Activated CD4-positive, alpha-beta T cell treated with anti-CD3 and anti-CD28 coated beads for 4 hours (primary cell): ENCODE measurements at places on chromosomes 11 and 22.

GRCh38 chr11:17479284-17480214 lies 2.9 kb upstream of the ABCC8 start:
- DNase-seq = no peak

DNA sequence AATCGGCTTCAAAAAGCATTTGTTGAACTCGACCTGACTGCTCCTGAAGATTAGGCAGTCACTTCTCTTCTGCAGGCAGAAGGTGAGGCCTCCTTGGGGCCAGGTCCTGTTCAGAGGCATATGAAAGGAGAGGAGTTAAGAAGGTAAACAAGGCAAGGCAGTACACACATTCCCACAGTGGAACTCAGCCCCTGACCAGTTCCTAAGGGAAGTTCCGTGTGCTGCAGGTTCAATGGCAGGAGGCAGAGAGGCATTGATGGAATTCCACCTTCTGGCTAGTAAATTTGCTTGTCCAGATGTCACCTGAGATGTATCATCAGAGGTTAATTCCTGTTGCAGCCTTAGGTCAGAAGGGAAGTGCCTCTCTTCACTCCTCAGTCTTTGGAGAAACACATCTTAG lies 337.0 kb upstream of the MTNR1B start:
- no peak for DNase-seq

DNA sequence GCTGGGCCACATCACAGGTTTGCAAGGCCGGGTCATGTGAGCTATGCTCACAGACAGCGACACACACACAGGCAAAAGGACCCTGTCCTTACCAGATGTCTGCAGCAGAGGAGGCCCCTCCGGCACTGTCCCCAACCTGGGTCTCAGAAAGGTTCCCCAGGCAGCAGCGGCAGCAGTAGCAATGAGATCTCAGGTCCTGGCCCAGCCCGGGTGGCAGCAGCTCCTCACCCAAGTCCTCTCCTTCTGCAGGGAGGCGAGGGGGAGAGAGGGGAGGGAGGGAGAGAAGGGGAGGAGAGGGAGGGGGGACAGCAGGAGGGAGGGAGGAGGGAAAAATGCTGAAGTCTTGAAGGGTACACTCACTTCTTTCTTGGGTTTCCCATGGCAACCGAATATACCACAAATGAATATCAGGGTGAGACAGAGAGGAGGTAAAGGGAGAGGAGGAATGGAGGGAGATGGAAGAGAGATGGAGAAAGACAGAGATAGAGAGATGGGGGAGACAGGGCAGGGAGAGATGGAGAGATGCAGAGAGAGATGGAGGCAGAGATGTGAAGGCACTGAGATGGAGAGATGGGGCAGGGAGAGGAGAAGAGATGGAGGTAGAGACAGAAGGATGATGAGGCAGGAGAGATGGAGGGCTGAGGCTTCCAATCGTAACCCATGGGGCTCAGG lies 9.5 kb downstream of the ELFN2 start:
- DNase-seq = no peak

DNA sequence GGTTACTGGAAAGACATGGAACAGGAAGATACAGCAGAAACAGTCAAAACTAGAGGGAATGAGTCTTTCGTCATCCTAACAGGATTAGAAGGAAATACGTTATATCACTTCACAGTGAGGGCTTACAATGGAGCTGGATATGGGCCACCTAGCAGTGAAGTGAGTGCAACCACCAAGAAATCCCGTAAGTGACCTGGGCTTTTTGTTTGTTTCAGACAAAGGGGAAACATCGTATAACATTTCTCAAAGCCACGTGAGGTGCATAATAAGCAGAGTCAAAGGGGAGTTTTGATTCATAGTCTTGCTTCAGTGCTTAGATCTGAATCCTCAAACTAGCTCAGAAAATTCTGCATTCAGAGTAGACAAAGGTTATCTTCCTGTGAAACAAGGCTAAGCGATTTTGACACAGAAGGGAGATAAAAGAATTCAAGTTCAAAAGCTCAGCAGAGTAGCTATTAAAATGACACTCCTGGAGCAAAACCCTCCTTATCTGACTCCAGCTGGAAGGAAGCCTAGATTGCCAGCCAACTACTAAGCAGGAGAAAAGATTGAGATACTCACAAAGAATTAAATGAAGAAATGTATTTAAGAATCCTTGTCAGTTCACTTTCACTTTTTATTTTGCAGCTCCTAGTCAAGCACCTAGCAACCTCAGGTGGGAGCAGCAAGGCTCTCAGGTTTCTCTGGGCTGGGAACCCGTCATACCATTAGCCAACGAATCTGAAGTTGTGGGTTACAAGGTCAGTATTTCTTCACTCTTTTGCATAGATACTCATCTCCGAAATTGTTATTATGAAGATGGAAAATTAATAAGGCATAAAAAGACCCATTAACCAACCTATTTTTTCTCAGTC lies 346.4 kb upstream of the ARHGAP42 start:
- DNase-seq = no peak

DNA sequence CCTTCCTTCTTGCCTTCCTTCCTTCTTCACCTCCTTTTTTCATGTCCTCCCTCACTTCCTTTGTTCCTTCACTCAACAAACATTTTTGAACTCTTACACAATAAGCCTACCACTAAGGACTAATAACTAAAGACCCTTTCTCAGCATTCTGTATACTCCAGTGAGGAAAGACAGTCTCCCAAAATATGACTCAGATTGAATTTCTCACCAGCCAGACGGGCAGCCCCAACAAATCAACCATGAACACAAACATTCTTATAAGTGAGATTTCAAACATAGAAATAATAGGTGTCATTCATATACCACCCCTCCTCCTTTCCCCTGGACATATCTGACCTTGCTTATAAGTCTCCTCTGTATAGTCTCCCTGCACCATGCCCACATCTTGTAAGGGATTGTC lies 1079.7 kb downstream of the OPCML start:
- no peak for DNase-seq

DNA sequence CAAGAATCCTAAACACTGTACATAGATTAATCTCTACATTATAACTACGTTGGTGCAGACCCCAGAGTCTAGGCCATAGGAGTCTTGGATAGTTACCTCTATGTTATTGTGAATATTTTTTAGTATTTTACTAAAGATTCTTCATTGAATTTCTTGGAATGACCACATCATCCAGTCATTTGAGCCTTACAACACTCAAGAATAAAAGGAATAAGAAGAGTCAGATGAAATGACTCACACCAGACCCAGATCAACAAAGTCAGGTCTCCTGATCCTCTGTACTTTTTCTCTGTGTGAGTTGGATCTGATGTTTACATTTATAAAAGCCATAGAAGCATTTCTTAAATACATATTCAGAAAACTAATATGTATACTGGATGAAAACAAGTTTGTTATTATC lies 179.2 kb upstream of the ARHGAP20 start:
- DNase-seq = no peak

GRCh38 chr22:30903876-30904460 lies 64.6 kb downstream of the MORC2 start:
- no peak for DNase-seq

DNA sequence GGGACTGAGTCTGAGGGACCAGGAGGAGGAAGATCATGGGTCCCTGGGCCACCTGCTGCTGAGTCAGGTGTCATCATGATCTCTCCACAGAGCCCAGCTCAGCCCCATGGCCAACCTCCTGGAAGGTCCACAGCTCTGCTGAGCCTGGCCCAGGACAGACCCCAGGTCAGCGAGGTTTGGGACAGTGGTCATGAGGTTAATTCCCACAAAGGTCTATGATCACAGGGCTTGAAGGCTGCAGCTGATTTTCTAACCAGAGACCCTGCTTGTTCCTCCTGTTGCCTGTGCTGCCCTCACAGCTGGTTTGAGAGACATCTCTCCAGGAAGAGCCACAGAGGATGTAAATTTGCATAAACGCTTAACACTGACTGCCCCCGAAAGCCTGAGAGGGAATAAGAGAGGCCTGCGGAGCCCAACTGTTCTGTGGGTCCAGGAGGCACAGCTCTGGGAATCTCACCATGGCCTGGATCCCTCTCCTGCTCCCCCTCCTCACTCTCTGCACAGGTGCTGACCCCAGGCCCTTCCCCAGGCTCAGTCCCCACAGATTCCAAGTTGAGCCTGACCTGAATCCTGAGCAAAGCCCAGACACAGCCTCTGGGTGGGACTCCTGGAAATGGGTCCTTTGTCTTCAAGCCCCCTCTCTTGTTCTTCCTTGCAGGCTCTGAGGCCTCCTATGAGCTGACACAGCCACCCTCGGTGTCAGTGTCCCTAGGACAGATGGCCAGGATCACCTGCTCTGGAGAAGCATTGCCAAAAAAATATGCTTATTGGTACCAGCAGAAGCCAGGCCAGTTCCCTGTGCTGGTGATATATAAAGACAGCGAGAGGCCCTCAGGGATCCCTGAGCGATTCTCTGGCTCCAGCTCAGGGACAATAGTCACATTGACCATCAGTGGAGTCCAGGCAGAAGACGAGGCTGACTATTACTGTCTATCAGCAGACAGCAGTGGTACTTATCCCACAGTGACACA lies 102.8 kb downstream of the GGTLC2 start:
- no peak for DNase-seq

DNA sequence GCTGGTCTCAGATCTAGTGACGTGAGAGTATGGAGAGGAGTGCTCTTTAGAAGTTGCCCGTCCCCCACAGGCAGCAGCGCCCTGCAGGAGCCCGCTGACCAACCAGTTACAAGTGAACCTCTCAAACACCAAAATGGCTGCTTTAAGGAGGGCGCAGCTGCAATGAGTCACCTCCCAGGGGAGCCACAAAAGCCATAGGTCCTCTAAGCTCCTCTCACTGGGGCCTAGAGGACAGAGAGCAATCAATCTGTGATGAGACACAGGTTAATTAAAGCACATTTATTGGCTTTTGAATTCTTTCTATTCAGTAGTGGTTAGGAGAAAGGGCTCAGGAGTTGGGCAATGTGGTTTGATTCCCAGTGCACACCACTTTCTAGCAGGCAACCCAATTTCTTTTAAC lies 15.5 kb upstream of the RAPSN start:
- DNase-seq = no peak

DNA sequence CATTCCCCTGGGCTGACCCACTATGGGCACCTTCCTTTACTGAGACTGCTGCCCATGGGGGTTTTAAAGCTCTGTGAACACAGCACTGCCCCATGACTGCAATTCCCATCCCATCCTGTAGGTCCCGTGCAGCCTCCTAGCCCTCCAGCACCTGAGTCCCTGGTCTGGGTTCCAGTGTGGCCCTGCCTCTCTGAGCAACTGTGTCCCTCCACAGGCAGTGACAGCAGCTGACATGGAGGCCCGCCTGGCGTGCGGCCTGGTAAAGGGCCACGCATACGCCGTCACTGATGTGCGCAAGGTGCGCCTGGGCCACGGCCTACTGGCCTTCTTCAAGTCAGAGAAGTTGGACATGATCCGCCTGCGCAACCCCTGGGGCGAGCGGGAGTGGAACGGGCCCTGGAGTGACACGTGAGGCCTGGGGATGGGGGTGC lies 12.6 kb downstream of the OMP start:
- DNase-seq = no peak

DNA sequence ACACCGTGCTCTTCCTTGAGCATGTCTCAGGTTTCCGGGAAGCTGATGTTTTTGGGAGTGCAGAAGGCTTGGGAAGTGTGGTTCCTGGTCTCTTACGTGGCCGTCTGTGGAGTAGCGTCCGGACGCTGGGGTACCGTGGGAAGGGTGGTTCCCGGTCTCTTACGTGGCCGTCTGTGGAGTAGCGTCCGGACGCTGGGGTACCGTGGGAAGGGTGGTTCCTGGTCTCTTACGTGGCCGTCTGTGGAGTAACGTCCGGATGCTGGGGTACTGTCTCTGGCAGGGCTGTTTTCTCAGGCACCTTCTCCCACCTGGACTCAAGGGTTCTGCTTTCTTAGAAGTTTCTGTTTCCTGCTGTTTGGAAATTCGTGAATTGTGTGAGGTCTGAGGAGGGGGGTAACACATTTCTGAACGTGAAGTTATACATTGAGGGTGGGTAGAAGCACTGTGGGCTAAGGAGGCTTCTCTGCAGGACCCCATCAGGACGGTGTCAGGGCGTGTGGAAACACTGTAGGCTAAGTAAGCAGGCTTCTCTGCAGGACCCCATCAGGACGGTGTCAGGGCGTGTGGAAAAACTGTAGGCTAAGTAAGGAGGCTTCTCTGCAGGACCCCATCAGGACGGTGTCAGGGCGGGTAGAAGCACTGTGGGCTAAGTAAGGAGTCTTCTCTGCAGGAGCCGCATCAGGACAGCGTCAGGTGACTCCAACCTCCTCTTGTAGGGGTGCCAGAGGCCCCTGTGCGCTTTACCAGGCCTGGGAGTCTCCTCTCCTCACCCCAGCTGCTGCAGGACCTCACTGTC lies 5.3 kb upstream of the IFITM3 start:
- DNase-seq = no peak

DNA sequence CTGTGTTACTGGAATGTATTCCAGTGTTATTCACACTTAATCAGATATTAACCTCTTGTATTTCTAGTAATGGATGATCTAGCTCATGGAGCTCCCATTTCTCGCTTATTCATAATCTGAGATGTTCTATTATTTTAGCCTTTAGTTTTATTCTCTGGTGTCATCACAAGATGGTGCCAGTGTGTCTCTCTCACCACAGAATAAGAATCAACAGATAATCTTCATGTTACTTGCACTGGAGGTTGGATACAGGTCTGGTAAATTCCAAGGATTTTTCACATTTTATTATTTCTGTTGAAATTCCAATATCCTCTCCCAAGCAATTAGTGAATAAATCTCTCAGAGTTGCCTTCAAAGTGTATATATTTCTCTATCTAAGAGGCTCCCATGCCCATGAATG lies 74.6 kb downstream of the CASP12 start:
- DNase-seq = no peak

DNA sequence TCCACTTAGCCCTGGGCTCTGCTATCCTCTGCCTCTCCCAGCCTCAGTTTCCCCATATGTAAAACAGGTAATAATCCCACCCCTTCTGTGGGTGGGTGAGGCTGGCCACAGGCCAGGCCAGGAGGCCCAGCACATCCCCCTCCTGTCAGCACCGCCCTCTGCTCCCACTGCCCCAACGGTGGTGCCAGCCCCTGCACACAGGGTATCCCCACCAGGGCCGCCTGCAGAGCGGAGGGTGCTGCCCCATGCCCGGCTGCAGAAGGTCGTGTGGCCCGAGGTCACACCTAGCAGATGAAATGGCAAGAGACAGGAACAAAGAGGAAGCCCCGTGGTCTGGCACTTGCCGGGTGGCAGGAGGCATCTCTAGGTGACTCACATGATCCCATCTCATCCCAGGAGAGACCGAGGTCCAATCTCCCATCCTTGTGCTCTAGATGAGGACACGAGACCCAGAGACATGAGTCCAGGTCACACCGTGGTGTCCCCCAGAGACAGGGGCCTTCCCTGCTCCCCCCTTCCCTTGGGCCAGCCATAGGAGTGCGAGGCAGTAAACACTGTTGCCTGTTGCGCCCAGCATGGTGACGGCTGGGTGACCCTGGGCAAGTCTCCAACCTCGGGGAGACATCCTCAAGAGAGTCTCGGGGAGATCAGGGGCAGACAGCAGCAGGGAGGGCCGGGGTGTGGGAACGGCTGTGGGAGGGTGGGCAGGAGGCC lies 27.2 kb upstream of the PPARA start:
- DNase-seq = no peak
